ENCODE measurements at places on chromosomes 3 and 15. TPM values are rescaled to one million over a fixed set of nuclear protein-coding genes. Genes with fewer than 3 reads are reported as not detected.

- H3K36me3 ChIP-seq: no peaks in the 10 kb centered on the region
- H3K27ac ChIP-seq: no peak overlapping the region
- H3K27me3 ChIP-seq: peaks cover 1% of the 10 kb centered on the region
- H3K4me3 ChIP-seq: no peak overlapping the region
Measured at GRCh38 chr3:39960515-39961191, 151.2 kb downstream of the MYRIP start.

DNA sequence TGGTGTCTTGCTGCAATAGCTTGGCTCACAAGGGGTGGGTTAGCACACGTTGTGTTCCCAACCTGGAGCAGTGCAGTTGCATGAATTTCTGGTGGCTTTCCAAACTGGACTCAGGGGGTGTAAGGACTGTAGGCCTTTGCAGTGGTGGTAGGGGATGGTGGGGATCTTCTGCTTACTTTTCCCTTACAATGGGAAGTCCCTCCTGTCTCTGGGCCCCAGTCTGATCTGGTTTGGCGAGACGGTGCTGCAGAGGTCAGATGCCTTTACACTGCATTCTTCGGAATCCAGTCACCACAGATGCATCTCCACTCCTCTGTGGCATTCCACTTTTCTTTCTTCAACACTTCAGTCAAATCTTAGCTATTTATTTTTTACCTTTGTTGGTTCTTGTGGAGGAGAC is 132.1 kb downstream of the DOCK3 start:
- no peaks in the 10 kb centered on the region for H3K4me1 ChIP-seq
- H3K27me3 ChIP-seq: no peaks in the 10 kb centered on the region
- H3K27ac ChIP-seq: no peak overlapping the region
- H3K36me3 ChIP-seq: peaks cover 4% of the 10 kb centered on the region
- no peak for DNase-seq
- H3K4me3 ChIP-seq: no peak overlapping the region

DNA sequence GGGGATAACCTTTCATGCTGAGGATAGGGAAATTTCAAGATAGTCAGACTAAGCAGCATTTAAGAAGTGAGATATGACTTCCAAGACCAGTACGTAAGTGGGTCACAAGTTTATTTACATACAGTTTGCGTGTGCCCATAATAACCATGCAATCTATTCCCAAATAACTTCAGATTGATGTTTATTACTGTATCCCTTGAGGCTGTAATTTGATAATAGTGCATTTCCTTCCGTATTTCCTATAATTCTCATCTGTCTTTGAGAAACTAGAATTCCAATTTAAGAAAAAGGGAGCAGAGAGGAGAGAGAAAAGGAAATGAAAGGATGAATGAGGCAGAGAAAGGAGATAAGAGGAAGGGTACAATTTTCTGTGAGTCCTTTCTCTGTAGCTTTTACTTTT is 1073.1 kb downstream of the EPHA3 start:
- no peak overlapping the region for H3K27ac ChIP-seq
- no peaks in the 10 kb centered on the region for H3K27me3 ChIP-seq
- no peak overlapping the region for H3K4me3 ChIP-seq

DNA sequence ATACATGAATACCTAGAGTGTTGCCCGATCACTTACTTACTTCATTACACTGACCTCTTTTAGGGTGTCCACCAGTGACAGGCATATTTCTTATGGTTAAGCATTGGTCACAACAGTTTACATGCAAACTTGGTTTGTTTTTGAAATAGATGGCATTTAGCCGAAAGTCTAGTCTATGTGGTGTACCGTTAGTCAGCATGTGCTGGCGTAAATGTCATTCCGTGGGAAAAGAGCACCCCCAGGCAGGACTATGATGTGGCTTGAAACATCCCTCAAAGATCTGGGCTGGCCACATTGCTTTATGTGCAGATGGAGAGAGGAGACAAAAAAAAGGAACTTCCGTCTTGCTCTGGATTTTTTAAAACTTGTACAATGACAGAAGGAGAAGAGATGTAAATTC is 357.0 kb upstream of the ICE2 start:
- DNase-seq: no peak
- H3K4me1 ChIP-seq: peaks cover 46% of the 10 kb centered on the region
- no peaks in the 10 kb centered on the region for H3K27me3 ChIP-seq
- H3K27ac ChIP-seq: no peak overlapping the region
- no peak overlapping the region for H3K4me3 ChIP-seq

DNA sequence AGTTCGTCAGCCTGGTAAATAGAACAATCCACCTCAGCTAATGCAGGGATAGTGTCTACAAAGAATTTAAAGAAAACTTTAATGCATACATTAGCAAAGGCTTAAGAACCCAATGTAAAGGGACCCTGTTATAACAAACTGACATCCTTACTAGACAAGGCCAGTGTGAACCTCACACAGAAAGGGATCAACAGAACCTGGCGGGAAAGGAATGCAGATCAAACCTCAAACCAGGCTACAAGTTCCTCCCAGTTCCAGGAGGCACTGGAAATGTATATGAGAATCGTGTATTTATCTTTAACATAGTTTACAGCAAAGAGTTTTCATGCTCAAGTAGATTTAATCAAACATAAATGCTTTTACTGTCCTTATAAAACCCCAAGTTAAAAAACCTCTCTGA is 37.6 kb upstream of the ATP11B start:
- no peak for DNase-seq
- no peak overlapping the region for H3K4me3 ChIP-seq
- no peak overlapping the region for H3K27ac ChIP-seq

GRCh38 chr15:48190932-48191573 is 412 bp upstream of the CTXN2 start:
- peaks cover 4% of the 10 kb centered on the region for H3K4me1 ChIP-seq
- peaks cover 38% of the 10 kb centered on the region for H3K27me3 ChIP-seq
- DNase-seq: peak; percentile 51
- H3K27ac ChIP-seq: no peak overlapping the region
- H3K4me3 ChIP-seq: no peak overlapping the region
- no peaks in the 10 kb centered on the region for H3K36me3 ChIP-seq

- peaks cover 12% of the 10 kb centered on the region for H3K4me1 ChIP-seq
- H3K27ac ChIP-seq: no peak overlapping the region
- no peak for DNase-seq
- H3K36me3 ChIP-seq: no peaks in the 10 kb centered on the region
Measured at GRCh38 chr3:196096382-196096953, 14.6 kb upstream of the TFRC start.

DNA sequence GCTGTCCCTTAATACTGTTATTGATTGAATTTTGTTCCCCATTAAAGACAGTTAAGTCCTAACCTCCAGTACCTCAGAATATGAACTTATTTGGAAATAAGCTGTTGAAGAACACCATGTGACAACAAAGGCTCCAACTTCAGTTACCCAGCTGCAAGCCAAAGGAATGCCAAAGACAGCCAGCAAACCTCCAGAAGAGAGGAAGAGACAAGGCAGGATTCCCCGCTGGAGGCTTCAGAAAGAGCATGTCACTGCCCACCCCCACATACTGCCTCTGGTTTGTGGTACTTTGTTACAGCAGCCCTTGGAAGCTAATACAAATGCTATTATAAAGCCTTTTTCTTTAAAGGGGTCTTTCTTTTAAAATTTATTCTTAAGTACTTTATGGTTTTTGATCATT is 18.4 kb upstream of the NEK10 start:
- no peak overlapping the region for H3K4me3 ChIP-seq
- no peak overlapping the region for H3K27ac ChIP-seq
- DNase-seq: no peak
- H3K36me3 ChIP-seq: peaks cover 32% of the 10 kb centered on the region
- H3K27me3 ChIP-seq: no peaks in the 10 kb centered on the region

DNA sequence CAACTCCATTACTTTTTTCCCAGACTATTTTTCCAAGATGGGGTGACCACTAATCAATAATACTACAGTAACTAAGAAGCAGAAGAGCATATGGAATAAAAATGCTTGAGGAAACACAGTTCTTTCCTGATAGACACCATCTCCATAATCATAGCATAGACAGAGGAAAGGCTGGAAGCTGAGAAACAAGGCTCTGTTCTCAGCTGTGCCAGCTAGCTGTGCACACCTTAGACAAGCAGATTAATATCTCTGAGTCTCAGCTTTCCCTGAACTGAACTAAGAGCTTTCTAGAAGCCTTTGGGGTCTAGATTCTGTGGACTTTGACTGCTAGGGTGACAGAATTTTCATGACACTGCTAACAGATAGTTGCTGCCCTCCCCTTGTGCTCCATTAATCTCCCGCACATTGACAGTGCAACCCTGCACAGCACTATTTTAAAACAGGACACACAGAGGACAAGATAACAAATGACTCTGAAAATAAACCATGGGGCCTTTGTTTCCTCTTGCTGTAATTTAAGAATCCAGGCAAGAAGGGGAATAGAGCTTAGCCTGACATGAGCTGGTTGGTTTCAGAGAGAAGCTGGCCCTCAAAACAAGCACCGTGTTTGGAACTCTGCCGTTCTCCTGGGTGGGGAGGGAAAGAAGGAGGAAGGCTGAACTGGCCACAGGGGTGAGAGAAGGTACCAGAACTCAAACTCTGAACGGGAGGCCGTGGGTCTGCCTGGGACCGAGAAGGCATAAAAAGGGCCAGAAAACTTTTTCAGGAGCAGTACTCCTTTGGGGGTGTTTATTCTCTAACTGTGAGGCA is 67.4 kb downstream of the ATP13A5 start:
- no peak overlapping the region for H3K27ac ChIP-seq
- H3K36me3 ChIP-seq: no peaks in the 10 kb centered on the region
- no peak for DNase-seq

Gene GOLGA8T
- total RNA-seq: 0.19 TPM

Gene LCTL
- total RNA-seq: not detected

Gene CERS3
- total RNA-seq: 0.31 TPM

Gene ZPLD1
- not detected for total RNA-seq

Gene TTLL13
- 0.55 TPM for total RNA-seq

Data from activated CD4-positive, alpha-beta memory T cell treated with anti-CD3 and anti-CD28 coated beads for 36 hours (primary cell).